ENCODE measurements at places on chromosomes 5 and 9.

- no peak for DNase-seq
Observed at GRCh38 chr5:105230516-105231157, 1668.0 kb upstream of the NUDT12 start.

DNA sequence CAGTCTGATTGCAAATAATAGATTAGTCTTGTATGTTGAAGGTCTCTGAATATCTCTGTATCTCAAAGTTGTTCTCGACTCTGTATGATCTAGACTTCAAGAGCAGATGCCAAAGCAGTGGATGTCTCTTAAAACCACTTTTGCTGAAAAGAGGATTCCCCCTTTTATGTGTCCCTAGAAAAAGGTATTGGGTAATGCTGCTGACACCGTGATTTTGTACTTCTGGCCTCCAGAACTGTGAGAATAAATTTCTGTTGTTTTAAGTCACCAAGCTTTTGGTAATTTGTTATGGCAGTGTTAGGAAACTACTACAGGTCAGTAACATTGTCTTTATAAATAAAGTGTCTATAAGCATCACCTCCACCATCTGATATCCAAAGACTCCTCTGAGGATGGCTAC lies 85.3 kb upstream of the PIK3R1 start:
- DNase-seq = no peak

GRCh38 chr9:119868694-119869093 lies 499.5 kb upstream of the BRINP1 start:
- no peak for DNase-seq

- no peak for DNase-seq
Observed at GRCh38 chr9:4038182-4038723, 261.6 kb downstream of the GLIS3 start.

GRCh38 chr5:1783216-1783554 lies 16.5 kb downstream of the MRPL36 start:
- no peak for DNase-seq

- DNase-seq = no peak
Observed at GRCh38 chr5:142745268-142745667, 24.9 kb upstream of the ARHGAP26 start.

GRCh38 chr5:146338774-146339714 lies at the start of gene POU4F3:
TSS of gene POU4F3 (plus strand) at chr5:146338839. CDS start at chr5:146339113, 274 bp downstream.
- no peak for DNase-seq

DNA sequence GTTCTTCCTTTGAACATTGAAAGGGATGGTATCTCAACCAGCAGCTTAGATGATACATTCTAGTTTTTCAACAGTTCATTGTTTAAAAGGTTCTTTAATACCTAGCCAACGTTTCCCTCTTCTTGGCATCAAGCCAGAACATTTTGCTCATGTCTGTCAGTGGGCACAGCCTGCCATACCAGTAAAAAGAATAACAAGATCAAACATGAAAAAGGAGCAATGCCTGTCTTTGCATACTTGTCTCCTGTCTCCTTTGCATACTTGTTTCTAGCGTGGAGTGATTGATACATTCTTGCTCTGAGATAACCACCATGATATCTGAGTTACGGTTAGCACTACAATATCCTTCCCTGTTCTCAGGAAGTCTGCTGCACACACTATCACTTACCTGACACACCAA lies 248.6 kb upstream of the DAPK1 start:
- no peak for DNase-seq

DNA sequence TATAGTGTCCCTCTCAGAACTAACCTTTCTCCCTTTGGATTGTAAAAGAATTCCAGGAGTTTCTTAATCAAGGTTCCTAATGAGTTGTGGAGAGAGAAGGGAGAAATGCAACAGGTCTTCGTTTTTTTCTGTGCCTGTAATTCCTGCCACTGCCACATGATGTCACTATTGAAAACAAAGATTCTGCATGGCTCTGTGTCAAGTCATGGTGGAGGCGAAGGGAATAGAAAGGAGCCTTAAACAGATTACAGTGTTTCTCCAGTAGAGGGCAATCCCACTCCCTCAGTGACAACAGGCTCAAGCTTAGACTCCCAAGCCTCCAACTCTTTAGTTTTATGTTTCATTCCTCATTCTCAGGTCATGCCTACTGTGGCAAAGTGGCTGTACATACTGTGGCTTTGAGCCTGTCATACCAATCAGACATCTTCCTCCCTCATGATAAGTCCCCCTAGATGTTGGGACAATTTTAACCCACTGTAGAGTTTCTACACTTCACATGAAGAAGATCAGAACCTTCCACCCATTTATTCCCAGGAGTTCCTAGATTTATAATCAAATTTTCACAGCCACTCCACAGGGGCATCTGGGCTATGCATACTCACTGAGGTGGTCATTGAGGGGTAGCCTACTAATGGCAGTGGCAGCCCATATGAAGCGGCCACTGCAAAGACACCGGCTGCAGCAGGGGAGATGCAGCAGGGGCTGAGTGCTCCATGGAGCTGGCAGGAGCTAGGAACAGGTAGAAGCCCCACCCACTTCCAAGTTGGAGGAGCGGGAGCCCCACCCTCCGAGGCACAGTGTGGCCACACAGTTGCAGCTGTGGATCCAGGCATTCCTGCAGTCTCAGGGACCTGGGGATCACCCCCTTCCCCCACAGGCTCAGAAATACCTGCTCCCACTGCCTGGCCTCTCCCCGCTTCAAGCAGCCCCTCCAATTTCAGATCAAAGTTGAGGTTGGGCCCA lies 97.4 kb upstream of the TRIM32 start:
- DNase-seq = no peak

GRCh38 chr5:62536783-62537182 lies 41.8 kb upstream of the LRRC70 start:
- DNase-seq = no peak

All from NCI-H1930 (cell line).